ENCODE measurements at places on chromosomes 3 and 15.

DNA sequence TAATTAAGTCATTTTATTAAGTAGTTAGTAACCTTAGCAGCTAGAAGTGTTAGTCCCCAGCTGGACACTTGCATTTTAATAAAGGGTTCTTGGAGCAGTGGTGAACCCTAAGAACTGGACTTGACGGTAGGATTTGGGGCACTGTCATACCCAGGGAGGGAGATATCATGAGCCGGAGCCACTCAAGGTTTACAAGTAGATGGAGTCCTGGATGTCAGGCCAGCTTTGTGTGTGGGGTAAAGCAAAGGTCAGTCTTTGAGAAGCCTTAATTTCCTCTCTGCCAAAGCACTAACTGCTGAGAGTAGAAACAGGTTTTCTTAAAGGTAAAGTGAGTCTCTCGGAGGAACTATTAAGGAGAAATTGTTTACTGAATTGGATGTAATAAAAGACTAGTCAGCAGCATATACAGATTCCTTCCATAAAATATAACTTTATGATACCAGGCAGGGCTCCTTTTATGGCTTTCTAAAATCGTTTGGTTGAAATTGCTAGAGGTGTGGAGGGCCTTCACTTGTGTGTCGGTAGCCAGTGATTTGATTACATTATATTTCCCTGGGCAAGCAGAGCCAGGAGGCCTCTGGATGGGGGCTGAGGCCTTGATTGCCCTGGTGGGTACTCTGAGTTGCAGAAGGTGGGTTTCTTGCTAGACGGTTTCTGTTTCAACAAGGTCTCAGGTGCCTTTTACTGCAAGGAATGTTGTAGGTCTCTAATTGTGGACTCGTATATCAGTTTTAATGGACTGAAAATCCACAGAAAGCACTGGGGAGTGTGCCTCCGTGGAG is 23.1 kb downstream of the SQOR start:
- DNase-seq: no peak

DNA sequence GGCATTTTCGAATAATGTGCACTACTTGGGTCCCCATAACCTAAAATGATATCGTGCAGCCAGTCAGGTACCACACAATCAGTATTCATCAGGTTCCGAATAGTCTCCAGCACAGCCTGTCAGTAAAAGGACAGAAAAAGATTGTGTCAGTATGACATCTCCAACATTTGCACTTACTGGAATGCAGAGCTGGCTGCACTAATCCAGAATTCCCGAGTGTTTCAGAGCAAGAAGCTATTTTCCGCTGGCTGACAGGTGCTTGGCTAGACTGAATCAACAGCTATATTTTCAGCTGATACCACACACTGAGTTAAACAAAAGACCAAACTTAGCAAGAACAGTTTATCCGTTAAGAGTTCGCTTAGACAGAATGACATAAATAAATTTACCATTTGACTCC is 68.8 kb downstream of the AQR start:
- no peak for DNase-seq

- no peak for DNase-seq
Observed at GRCh38 chr3:47464588-47464987, 11.2 kb downstream of the SCAP start.

DNA sequence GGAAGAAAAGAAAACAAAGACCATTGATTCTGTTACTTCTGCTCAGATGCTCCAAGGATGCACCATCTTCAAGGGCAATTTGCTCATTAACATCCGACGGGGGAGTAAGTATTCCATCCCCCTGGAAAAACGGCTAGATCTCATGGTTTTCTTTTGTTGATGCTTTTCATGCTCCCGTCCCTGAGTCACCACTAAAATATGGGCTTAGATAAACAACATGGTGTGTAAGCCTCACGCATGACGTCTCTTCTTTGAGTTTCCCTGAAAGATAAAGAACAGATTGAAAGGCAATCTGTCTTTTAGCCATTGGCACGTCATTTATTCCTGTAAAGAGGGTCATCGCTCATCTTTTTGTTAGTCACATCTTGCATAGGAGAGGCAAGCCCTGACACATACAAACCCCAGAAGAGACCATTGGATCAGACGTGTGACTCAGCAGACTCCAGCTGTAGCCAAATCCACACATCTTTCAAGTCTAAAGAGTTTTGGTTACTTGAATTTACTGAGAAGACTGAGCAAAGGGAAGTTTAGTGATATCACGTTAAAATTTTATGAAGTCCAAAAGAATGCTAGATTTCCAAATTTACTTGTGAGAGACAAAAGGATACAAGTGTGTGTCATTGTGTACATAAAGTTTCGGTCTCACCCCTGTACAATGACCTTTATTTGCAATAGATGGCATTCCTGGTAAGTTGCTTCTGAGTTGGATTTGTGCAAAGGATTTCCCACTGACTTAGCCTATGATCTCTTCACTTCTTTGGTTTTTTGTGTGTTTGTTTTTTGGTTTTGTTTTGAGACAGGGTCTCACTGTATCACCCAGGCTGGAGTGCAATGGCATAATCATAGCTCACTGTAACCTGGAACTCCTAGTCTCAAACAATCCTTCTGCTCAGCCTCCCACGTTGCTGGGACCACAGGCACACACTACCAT is 110.5 kb downstream of the PGPEP1L start:
- no peak for DNase-seq

DNA sequence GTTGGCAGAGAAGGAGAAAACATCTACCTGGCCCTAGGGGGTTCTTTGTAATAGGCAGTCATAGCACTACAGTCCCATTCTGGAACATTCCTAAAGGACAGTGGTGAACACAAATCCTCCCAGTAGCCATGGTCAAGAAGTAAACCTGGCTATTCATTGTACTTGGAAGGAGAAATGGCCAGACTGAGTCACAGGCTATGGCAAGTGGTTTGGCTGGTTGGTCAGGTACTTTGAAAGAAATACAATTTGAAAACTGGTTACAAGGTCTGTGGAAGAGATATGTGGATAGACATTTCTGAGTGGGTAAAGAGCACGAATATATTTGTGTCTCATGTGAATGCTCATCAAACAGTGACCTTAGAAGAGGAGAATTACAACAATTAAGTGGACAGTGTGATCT is 33.0 kb upstream of the FAN1 start:
- DNase-seq: no peak

DNA sequence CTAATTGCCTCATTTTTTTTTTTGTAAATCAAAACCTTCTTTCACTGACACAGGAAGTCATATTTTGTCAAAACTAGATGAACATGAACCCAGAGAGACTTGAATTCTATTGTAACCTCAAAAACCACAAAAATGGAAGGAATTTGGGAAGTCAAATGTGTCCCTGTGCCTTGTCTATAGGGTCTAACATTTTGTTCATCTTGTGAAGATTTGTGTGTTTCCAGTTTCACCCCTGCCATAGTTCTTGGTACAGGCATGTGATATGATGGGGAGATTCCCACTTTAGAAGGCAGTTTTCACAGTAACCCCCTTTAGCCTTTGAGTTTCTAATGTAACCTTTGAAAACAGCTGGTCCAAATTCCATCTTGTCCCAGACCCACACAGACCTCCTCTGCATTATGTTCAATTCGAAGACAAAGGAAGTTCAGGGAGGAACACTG is 318.5 kb upstream of the ADAMTS9 start:
- no peak for DNase-seq

GRCh38 chr3:72230774-72231379 is 445.9 kb upstream of the PROK2 start:
- no peak for DNase-seq

All from frontal cortex (tissue), 4 donors.